ENCODE measurements at places on chromosomes 4 and X. TPM values are rescaled to one million over a fixed set of nuclear protein-coding genes. Genes with fewer than 3 reads are reported as not detected.
A peak's percentile ranks its signal among the peaks of the same experiment; 100 is the strongest.

- H3K36me3 ChIP-seq, result no peaks in the 10 kb centered on the region
- no peaks in the 10 kb centered on the region for H3K4me1 ChIP-seq
- no peaks in the 10 kb centered on the region for H3K27me3 ChIP-seq
- H3K27ac ChIP-seq, result no peak overlapping the region
- H3K4me3 ChIP-seq, result no peak overlapping the region
- DNase-seq, result no peak
Measured at GRCh38 chr4:59122626-59123025, 2012.4 kb upstream of the IGFBP7 start.

GRCh38 chrX:37765507-37765906, 14.4 kb upstream of the CYBB start:
- no peak overlapping the region for H3K4me3 ChIP-seq
- H3K27me3 ChIP-seq, result no peaks in the 10 kb centered on the region
- H3K27ac ChIP-seq, result no peak overlapping the region
- no peak for DNase-seq
- no peaks in the 10 kb centered on the region for H3K4me1 ChIP-seq

DNA sequence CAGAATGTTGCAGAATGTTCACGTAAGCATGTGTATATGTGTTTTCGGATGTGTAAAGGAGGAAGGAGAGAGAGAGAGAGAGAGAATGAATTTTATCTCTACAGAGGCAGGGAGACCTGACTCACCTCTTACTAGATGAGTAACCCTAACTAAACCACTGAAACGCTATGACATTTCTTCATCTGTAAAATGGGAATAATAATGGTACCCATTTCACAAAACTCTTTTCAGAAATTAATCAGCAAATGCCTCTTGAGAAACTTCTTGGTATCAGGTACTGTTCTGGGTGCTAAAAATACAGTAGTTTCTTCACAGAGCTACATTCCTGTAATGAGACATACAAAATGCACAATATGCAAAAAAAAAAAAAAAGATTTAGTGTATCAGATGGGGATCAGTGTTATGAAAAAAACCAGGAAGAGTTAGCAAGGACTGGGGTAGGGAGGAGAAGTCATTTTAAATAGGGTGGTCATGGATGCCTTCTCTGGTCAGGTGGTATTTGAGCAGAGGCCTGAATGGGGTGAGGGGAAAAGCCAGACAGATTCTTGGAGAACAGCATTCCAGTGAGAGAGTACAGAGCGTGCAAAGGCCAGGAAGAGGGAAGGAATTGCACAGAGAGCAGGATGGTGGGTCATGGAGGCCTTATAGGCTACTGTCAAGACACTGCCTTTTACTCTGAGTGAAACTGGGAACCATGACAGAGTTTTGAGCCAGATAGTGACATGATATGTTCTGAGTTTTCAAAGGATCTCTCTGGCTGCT, 84.9 kb upstream of the SPANXB1 start:
- DNase-seq, result no peak
- H3K36me3 ChIP-seq, result no peaks in the 10 kb centered on the region
- H3K4me3 ChIP-seq, result no peak overlapping the region
- no peak overlapping the region for H3K27ac ChIP-seq

DNA sequence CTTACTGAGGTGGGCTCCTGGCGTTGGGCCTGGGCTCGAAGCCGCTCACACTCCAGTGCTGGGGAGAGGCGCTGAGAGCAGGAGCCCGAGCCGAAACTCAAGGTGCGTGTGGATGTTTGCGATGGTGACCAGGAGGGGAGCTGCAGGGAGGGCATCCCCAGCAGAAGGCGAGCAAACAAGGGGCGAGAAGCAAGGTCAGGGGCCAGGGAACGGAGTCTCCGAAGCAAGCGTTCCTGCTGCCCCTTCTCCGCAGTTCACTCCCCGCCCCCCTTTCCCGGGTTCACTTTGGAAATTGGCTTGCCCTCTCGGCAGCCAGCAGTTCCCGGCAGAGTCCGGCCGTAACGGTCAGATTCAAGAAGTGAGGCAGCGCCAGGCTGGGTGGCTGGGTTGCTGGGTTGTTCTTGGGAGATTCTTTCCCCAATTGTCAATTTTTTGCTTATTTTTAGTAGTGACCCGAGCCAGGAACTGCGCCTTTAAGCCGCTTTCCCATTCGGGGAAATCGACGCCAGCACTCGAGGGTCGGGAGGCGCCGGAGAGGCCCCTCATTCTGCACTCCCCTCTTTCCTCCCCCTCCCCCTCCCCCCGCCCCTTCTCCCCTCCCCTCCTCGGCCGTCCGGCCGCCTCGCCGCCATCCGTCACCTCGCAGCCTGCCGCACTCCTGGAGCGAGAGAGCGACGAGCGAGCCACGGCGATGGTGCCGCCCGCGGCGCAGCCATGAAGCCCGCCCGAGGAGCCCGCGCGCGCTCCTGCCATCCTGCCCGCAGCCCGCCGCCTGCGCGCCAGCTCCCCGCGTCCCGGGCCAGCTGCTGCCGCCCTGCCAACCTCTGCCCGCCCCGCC, at the start of gene FRMPD3:
FRMPD3 (plus strand) TSS at position 655 of the 838 bp plus-strand sequence. CDS start 76,937 bp downstream, outside the sequence.
- H3K27me3 ChIP-seq, result no peaks in the 10 kb centered on the region
- H3K27ac ChIP-seq, result no peak within 1 kb of the TSS
- no peaks in the 10 kb centered on the region for H3K4me1 ChIP-seq
- H3K36me3 ChIP-seq, result no peaks in the 10 kb centered on the region
- DNase-seq, result no peak

DNA sequence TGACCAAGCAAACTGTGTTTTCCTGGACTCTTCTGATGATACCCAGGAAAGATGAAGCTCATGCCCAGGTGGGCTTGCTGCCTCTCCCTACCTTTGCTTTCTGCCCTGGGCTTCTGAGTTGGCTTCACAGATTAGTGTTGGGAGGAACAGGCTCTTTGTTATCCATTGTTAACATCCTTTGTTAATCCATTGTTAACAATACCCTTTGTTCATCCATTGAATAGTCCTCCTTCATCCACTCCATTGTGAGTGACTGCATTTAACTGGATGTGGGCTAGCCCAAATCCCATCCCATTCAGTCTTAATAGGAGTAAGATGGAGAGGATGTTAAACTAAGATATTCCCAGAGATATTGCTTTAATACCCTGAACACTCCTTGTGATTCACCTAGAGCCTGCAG, 199.0 kb upstream of the LNX1 start:
- no peak overlapping the region for H3K4me3 ChIP-seq
- H3K27me3 ChIP-seq, result no peaks in the 10 kb centered on the region
- H3K27ac ChIP-seq, result no peak overlapping the region
- no peaks in the 10 kb centered on the region for H3K4me1 ChIP-seq
- DNase-seq, result no peak

DNA sequence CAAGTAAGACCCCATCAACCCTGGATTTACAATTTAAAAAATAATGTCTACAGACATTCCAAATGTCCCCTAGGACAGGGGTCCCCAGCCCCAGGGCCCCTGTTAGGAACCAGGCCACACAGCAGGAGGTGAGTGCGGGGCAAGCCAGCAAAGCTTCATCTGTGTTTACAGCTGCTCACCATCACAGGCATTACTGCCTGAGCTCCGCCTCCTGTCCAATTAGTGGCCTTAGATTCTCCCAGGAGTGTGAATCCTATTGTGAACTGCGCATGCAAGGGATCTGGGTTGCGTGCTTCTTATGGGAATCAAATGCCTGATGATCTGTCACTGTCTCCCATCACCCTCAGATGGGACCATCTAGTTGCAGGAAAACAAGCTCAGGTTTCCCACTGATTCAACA, 146.1 kb downstream of the ATP10D start:
- H3K27ac ChIP-seq, result peak overlapping the region; percentile 67
- H3K36me3 ChIP-seq, result no peaks in the 10 kb centered on the region
- H3K4me1 ChIP-seq, result no peaks in the 10 kb centered on the region
- no peak overlapping the region for H3K4me3 ChIP-seq

GRCh38 chrX:131577999-131578734, 34.3 kb downstream of the OR13H1 start:
- DNase-seq, result no peak
- H3K27me3 ChIP-seq, result no peaks in the 10 kb centered on the region
- H3K36me3 ChIP-seq, result no peaks in the 10 kb centered on the region
- no peaks in the 10 kb centered on the region for H3K4me1 ChIP-seq
- H3K4me3 ChIP-seq, result no peak overlapping the region

DNA sequence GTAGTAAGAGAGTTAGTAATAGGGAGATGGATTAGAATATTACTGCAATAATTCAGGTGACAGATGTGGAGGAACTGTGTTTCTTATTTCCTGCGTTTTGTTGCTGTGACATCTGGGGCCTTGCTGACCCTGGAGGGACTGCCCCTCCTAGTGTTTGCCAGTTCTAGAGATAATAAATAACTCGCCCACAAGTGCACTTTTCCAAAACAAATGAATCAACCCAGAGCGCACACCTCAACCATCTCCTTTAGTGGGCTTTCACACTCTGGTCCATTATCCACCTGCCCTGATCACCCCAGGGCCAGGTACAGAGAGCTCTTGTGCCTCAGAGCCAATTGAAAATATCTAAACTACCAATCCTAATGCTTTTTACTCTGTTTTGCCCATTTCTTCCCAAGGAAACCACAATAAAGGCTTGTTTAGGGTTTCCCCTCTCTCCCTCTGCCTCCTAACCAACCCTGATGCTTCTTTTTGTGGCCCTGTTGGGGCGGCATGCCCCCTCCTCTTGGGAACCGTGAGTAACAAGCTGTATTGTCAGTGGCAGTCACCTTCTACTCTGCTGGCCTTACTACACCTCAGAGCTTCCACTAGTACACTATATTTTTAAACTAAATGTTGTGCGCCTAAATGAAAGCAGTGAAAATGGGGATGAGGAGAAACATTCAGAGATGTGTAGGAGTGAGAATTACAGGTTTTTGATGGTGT, 270.5 kb downstream of the TENM3 start:
- no peaks in the 10 kb centered on the region for H3K27me3 ChIP-seq
- H3K4me3 ChIP-seq, result no peak overlapping the region
- H3K27ac ChIP-seq, result no peak overlapping the region
- DNase-seq, result no peak
- H3K36me3 ChIP-seq, result no peaks in the 10 kb centered on the region

DNA sequence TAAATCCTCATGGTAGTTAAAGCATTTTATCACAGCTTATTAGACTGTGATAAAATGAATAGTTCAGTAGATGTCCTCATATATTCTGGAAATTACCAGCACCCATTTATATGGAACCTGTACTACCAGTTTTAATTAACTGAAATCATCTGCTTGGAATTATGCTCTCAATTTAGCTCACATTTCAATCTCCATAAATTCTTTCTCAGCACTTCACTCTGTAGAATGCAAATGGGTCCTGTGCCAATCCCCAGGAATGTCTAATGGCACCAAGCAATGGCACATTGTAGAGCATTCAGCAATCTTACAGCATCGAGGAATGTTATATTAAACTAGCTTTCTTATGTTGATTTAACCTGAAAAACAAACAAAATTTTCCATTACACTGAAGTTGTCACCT, 355.1 kb downstream of the PDHA2 start:
- H3K27ac ChIP-seq, result no peak overlapping the region
- no peaks in the 10 kb centered on the region for H3K27me3 ChIP-seq
- H3K36me3 ChIP-seq, result no peaks in the 10 kb centered on the region
- H3K4me1 ChIP-seq, result no peaks in the 10 kb centered on the region

- H3K27ac ChIP-seq, result no peak overlapping the region
- no peak for DNase-seq
- no peak overlapping the region for H3K4me3 ChIP-seq
- H3K27me3 ChIP-seq, result no peaks in the 10 kb centered on the region
Measured at GRCh38 chr4:47469951-47470350, 6.4 kb upstream of the COMMD8 start.

DNA sequence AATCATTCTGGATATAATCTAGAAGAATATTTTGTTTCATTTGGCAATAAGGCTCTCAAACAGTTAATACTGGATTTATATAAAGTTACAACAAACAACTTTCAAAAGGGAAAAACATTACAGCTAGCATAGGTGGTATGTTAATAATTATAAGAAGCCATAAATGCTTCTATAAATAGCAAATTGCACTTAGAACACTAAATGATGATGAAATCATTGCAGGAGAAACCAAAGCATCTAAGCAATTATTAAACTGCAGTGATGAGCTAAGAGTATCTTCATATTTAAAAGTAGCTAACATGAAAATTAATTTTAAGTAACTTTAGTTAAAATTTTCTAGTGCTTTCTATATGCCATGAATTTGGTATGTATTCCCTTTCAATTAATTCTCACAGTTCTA, 189.5 kb downstream of the CENPC start:
- no peaks in the 10 kb centered on the region for H3K36me3 ChIP-seq
- no peak overlapping the region for H3K4me3 ChIP-seq

DNA sequence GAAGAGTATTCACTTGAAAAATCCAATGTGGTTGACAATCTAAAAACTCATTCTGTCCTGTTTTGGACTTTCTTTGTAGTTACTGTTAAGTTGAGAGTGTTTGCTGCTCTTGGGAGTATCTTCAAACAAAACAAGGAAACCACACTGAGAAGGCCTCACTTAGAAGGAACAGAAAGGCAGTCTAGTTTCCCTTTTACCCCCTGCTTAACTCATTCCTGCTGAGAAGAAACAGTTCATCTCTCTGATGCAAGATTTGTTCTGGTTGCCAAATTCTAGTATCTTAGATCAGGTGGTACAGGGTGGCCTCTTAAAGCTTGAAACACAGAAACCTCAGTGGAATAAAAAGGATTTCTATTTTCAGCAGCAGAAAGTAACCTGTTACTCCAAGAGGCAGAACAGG, 41.4 kb downstream of the GUCY2F start:
- no peaks in the 10 kb centered on the region for H3K36me3 ChIP-seq
- no peaks in the 10 kb centered on the region for H3K4me1 ChIP-seq

DNA sequence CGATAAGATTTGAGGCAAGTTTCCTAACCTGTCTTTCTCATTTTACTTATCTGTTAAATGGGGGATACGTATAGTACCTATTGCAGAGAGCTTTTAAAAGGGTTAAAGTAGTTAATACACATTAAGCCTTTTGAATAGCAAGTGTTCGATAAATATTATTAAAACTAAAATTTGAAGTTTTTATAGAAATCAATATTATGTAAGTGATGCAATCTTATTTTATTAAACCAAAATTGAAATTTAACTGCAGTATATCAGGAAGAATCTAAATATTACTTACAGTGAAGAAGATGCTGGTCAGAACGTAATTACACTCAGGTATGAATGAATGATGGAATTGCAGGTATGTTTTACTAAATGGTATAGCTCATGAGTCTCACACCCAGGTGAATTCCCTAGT, 58.0 kb downstream of the ANXA3 start:
- DNase-seq, result no peak
- peaks cover 5% of the 10 kb centered on the region for H3K4me1 ChIP-seq
- no peak overlapping the region for H3K4me3 ChIP-seq
- no peaks in the 10 kb centered on the region for H3K27me3 ChIP-seq
- no peaks in the 10 kb centered on the region for H3K36me3 ChIP-seq
- no peak overlapping the region for H3K27ac ChIP-seq

GRCh38 chr4:118983293-118983692, 94.6 kb downstream of the SYNPO2 start:
- H3K4me1 ChIP-seq, result no peaks in the 10 kb centered on the region
- no peak overlapping the region for H3K4me3 ChIP-seq
- no peaks in the 10 kb centered on the region for H3K36me3 ChIP-seq
- DNase-seq, result no peak
- H3K27ac ChIP-seq, result no peak overlapping the region
- no peaks in the 10 kb centered on the region for H3K27me3 ChIP-seq

The SYN1 gene
- 4.1 TPM for total RNA-seq

The UCP1 gene
- total RNA-seq, result not detected

The RBM47 gene
- total RNA-seq, result 302 TPM

The SAGE1 gene
- 1.8 TPM for total RNA-seq

The CTAG2 gene
- 15.4 TPM for total RNA-seq

The GABRG1 gene
- not detected for total RNA-seq

The ABCD1 gene
- 97.8 TPM for total RNA-seq

The OTUD6A gene
- total RNA-seq, result not detected

The XAGE1B gene
- total RNA-seq, result 29.7 TPM

The ANXA3 gene
- 144 TPM for total RNA-seq

The RAB9B gene
- 2.8 TPM for total RNA-seq

The C1GALT1C1 gene
- 33.7 TPM for total RNA-seq

The CDKN2AIP gene
- 22.5 TPM for total RNA-seq

The TSC22D3 gene
- 1,164 TPM for total RNA-seq

The CCDC149 gene
- total RNA-seq, result 19.6 TPM

All from prostate gland (tissue), 2 donors.